Activated CD4-positive, alpha-beta T cell treated with anti-CD3 and anti-CD28 coated beads, Interleukin-2, amount 50 U/mL, for 48 hours (primary cell): ENCODE measurements at places on chromosomes 3 and 15.

GRCh38 chr3:187623285-187623814, 46.8 kb downstream of the SST start:
- no peak for DNase-seq

- no peak for DNase-seq
Measured at GRCh38 chr3:25870452-25870851, 80.6 kb downstream of the OXSM start.

- DNase-seq = no peak
Measured at GRCh38 chr3:8359133-8359532, 142.5 kb upstream of the LMCD1 start.

DNA sequence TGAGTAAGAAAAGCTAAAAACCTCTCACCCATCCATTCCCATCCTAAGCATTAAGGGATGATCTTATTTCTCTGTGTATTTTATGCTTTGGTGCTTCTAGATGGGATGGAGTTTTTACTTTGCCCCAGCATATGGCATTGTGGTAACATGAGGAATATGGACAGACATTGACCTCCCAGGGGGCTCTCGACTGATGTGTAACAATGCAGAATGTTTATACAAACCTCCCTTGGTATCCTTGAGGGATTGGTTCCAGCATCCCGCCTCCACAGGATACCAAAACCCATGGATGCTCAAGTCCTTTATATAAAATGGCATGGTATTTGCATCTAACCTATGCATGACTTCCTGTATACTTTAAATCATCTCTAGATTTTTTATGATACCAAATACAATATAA, 21.6 kb downstream of the PDIA5 start:
- DNase-seq = no peak

DNA sequence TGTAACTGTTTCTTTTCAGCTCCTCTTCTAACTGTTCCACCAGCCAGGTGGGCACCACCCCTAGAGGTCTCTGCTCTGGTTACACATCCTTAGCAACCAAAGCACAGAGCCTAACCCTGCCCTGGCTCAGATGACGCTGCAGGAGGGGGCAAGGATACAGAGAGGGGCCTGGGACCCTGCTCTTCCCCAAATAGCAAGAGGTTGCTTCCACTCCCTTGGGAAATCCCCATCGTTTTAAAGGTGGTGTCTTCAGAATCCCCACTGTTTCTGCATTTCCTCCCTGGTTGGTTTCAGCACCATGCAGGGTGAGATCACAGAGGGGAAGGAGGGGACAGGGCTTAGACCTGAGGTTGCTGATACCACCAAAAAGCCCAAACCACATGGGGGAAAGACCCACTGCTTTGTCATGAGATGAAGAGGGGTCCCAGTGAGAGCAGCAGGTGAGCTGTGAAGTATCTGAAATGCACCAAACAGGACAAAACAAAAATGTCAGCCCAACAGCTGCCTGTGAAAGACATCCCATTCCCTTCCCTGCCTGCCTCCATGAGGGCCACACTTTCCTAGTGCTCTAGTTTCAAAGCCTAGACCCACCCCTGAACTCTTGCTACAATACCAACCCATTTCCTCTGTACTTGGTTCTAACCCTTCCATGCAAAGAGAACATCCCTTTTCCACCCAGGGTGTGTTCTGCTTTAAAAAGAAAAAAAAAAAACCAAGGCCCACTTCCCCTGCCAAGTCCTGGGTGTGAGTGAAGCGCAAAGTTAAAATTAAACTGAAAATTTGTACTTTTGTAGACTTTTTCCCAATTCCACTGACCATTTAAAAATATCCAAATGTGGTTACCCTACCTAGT, 29.0 kb downstream of the ANP32A start:
- DNase-seq = peak; percentile 52

- DNase-seq = no peak
Measured at GRCh38 chr3:141798448-141798845, 35.2 kb downstream of the GRK7 start.

DNA sequence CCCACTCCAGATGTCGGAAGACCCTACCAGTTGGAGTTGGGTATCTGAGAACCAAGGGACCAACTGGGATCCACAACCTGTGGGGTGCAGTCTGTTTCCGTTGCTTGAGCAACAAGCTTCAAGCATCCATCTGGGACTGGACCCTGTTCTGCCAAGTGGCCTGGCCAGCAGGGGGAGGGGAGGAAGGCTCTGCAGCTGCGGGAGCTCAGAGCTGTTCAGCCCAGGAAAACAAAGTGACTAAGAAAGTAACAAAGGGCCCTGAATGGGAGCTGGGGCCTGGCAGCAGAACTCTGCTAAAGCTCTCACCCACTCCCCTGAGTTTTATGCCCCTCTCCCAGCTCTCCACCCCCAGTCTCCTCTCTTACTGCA, 2.7 kb downstream of the TYRO3 start:
- DNase-seq = no peak

DNA sequence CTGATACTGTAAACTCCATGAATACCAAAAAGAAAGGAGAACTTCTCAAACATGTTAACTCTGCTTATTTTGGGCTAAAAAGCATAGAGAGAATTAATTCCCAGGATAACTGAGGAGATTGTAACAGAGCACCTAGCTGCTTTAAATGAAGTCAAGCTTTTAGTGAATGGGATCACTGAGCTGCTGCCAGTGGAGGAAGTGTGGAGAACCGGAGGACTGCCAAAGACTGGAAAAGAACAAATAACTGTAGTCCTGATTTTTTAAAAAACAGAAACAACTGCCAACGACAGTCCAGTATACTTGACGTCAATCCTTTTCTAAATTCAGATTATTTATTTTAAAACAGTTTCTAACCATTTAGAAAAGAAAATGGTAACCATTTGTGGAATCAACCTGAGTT, 3.3 kb downstream of the C3orf70 start:
- DNase-seq = no peak

GRCh38 chr15:66115568-66116206, 137.9 kb downstream of the MEGF11 start:
- DNase-seq = no peak
